ENCODE measurements at places on chromosomes 3 and 15.
A peak's percentile ranks its signal among the peaks of the same experiment; 100 is the strongest.

DNA sequence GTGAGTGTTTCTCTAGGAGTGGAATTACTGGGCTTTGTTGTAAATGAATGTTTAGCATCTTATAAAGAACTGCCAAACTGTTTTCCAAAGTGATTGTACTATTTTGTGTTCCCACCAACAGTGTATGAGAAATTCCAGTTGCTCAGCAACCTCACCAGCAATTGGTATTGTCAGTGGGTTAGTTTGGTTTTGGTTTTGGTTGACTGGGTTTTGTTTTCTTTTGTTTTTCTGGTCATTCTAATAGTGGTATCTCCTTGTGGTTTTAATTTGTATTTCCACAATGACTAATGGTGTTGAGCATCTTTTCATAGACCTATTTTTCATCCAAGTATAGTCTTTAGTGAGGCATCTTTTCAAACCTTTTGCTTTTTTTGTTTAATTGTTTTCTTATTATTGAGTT lies 27.1 kb downstream of the FILIP1L start:
- DNase-seq: peak; percentile 66

GRCh38 chr3:170689296-170689829 lies 103.5 kb upstream of the SLC7A14 start:
- peak; percentile 67 for DNase-seq

DNA sequence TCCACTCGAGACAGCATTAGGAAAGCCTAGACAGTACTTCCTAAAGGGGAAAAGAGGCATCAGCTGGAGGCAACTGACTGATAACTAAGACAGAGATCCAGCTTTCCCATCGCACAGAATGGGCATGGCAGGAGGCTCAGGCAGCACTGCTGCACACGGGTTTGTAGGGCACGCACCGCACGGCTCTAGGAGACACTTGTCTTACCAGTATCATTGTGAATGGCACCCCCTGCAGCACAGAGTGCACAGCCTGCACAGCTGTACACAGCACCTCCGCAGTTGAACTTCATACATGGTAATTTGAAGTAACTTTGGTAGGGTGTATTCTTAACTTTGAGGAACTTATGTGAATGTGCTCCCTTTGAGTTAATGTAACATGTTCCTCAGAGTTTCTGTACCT lies 281.6 kb downstream of the PLCL2 start:
- DNase-seq: no peak

- peak; percentile 89 for DNase-seq
Measured at GRCh38 chr3:139534992-139535879, 4.3 kb downstream of the RBP1 start.

- DNase-seq: no peak
Measured at GRCh38 chr3:70096376-70097066, 97.0 kb downstream of the SAMMSON start.

DNA sequence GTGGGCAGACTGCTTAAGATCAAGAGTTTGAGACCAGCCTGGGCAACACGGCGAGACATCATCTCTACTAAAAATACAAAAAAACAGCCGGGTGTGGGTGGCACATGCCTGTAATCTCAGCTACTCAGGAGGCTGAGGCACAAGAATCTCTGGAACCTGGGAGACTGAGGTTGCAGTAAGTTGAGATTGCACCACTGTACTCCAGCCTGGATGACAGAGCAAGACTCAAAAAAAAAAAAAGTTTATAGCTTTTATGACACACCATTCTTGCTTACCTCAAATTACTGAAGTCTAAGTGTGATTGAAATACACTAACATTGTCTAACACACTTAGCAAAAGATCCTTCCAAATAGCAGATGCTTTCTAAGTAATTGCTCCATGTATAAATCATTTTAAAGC lies 207.6 kb downstream of the STAG1 start:
- no peak for DNase-seq

GRCh38 chr3:212432-212831 lies 15.9 kb downstream of the CHL1 start:
- DNase-seq: no peak

DNA sequence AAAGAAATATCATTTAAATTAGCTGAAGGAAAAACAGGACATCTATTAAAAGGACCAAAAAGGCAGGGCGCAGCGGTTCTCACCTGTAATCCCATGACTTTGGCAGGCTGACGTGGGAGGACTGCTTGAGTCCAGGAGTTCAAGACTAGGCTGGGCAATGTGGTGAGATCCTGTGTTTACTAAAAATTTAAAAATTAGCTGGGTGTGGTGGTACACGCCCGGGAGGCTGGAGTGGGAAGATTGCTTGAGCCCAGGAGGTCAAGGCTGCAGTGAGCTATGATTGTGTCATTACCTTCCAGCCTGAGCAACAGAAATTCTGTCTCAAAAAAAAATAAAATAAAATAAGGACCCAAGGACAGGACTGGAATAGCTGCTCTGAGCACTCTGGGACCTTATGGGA lies 16.2 kb upstream of the HERC1 start:
- DNase-seq: no peak

- no peak for DNase-seq
Measured at GRCh38 chr15:61906961-61907752, 153.1 kb downstream of the VPS13C start.

DNA sequence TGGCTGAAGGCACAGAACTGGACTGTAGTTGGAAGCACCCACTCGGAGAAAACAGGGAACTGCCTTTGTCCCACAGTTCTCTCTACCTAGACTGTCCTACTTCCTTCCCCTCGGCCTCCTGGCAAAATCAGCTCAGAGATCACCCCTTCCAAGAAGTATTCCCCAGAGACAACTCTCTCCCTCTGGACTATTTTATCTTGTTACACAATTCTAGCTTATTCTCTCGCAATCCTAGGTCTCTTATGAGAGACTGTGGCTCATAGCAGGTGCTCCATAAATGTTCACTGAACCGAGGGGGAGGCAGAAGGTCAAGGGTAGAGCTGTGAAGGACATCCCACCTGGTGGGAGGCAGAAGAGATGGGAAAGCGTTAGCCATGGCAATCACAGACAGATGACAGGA lies 10.6 kb downstream of the HEG1 start:
- no peak for DNase-seq

DNA sequence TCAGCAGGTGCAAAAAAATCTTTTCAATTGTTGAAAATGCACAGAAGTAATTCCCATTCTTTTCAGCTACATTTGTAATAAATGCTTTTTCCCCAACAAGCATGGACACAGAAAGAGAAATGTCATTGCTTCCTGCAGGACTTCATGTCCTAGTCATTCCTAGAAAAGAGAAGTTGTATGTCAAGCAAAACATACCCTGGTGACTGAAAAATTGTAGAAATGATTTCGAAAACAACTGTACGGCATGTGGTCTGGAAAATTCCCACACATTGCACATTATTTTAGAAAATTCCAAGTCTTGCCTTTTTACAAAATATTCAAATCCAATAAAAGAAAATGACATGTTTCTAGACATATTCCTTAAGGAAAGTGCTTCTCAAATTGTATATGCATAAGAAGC lies 50.4 kb upstream of the ALCAM start:
- DNase-seq: no peak

DNA sequence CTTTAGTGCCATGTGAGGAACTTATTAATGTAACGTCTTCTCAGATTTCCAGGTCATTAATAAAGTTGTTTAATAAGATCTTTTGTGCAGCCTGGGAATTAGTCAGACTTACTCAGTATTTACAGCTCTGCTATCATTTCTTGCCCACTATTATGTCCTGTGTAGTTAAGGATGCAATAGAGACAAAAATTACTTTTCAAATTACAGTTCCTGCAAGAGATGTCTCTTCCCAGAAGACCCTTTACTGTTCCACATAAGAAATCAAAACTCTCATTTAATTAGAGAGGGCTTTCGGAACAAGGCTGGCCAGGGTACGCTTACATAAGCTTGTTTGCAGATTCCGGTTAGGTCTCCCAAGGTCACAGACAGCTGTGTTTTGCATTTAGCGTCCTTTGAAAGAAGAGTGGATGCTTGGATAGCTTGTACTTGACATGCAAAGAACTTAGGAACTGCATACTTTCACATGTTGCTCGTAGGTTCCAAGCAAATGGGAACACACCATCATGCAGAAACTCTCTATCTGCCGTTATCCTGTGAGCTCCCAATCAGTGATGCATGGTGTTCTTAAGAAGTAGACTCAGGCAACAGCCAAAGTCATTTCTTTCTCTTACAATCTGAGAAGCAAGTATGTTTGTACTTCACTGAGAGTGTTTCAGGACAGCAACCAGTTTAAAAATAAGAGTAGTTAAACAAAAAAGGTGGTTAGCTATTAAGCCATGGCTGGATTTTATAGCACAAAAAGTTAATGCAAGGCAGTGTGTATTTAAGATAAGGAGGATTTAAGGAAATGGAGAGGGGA lies 37.4 kb downstream of the FILIP1L start:
- no peak for DNase-seq

DNA sequence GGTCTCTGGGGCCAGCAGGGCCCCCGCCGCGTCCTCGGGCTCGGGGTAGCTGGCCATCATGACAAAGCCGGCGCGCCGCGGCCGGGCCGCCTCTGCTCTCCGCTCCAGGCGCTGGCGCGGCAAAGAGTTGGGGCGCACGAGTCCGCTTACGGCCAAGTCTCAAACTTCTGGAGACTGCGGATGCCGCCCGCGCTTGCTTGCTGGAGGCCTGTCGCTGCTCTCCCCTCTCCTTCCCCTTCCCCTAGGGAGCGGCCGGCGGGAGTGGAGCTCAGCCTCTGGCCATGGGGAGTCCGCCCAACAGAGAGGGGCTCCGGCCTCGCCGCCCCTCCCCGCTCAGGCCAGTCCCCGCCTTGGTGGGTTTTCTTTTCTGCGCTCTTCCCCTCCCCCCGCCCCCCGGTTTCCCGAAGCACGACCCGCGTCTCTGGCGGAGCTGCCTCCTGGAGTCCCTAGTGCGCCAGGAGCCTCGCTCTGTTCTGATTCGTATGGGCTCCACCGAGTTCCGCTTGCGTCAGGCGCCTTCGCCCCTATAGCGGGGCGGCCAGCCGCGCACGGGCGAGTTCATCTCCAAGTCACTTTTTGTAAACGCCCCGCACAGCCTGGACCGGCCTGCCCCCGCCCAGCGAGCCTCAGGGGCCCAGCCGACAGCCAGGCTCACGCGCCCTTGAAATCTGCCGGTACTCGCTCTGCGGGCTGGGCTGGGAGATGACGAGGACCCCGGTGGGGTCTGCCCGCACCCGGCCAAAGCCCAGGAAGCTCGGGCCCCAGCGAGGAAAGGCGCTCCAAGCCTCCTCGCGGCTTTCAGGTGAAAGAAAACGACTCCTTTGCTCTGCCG lies at the start of the genes FOXL2 and FOXL2NB:
FOXL2 (minus strand) TSS at position 475 of the 832 bp plus-strand sequence; CDS start at position 60, 415 bp downstream.
FOXL2NB (plus strand) TSS at position 555 of the 832 bp plus-strand sequence; CDS start at position 703, 148 bp downstream.
- DNase-seq: peak; percentile 95

GRCh38 chr15:85671156-85671555 lies 123.6 kb downstream of the KLHL25 start:
- DNase-seq: no peak

DNA sequence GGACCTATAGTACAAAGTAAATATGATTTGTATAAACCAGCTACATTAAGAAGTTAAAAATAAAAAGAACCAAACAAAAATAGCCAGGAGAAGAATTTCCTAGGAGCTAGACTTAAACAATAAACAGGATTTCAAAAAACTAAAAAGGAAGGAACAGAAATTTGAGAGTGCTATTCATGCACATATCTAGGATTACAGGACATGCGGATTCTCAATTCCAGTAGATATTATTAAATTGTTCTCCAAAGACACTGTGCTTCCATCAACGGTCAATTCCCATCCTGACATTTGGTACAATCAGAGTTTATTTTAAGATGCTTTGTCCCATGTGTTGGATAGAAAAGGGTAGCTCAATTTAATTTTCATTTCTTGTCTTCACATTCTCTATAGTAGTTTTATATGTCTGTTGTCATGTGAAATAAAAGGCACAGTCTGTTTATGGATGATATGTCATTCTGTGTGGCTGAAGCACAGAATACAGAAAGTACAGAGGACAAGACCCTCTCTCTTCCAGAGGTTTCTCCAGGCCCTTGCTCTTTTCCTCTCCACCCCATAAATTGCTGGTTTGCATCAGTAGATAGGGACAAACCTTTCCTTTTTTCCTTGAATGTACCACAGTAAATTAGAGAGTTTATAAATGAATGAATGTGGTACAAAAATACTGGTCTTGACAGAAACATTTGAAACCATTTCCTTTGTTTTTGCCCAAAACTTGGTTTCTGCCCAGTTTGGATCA lies 3.5 kb downstream of the PLOD2 start:
- no peak for DNase-seq

DNA sequence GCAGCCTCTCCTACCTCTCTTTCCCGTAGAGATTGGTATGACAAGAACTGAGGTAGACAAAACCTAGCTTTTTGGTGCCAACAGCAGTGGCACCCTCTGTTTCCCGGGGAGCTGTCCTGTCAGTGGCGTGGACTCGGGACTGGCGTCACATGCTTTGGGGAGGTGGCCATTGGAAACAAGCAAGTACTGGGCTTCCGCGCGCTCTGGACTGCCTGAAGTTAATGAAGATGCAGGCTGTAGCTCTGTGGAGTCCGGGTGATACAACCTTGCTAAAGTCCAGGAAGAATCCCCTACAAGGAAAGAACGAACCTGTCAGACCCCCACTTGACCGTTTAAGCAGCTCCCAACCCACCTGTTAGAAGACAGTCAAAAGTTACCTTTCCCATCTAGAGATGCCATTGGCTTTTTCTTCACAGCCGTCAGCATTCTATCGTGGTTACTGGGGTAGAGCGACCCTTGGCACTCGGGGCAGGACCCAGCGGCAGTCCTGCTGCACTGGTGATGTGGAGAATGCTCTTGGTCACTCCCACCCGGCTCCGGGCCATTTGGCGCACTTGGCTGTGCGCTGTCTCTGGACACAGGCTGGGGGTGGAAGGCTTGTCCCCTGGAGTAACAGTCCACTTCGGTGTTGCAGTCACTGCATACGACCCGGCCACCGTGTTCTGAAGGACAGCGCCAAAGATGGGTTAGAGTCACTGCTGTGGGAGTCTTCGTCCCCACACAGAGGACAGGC lies 120.5 kb downstream of the LRIG1 start:
- DNase-seq: no peak

- no peak for DNase-seq
Measured at GRCh38 chr15:70806992-70807712, 43.8 kb upstream of the UACA start.

GRCh38 chr3:194720048-194720447 lies 34.4 kb downstream of the FAM43A start:
- DNase-seq: no peak

- DNase-seq: no peak
Measured at GRCh38 chr3:136385457-136385856, 135.3 kb downstream of the PCCB start.

DNA sequence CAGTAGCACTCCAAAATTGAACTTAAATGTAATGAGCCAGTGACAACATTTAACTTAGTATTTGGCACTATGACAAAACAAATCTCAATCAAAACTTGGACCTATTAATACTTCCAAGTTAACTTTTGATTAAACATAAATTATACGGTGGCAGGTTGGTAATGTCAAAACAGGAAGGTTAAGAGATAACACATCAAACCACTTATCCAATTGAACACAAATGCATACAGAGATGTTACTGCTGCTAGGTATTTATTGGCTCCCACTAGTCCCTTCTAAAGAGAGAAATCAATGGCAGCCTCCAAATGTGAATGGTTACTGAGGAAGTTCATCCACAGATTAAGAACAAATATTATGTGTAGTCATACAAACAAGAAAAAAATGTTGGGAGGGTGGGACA lies 1.8 kb downstream of the GSK3B start:
- no peak for DNase-seq

- DNase-seq: no peak
Measured at GRCh38 chr15:84668221-84668982, 10.4 kb upstream of the NMB start.
